Bone marrow (tissue), 2 donors: ENCODE measurements at places on chromosomes 1 and 21.

DNA sequence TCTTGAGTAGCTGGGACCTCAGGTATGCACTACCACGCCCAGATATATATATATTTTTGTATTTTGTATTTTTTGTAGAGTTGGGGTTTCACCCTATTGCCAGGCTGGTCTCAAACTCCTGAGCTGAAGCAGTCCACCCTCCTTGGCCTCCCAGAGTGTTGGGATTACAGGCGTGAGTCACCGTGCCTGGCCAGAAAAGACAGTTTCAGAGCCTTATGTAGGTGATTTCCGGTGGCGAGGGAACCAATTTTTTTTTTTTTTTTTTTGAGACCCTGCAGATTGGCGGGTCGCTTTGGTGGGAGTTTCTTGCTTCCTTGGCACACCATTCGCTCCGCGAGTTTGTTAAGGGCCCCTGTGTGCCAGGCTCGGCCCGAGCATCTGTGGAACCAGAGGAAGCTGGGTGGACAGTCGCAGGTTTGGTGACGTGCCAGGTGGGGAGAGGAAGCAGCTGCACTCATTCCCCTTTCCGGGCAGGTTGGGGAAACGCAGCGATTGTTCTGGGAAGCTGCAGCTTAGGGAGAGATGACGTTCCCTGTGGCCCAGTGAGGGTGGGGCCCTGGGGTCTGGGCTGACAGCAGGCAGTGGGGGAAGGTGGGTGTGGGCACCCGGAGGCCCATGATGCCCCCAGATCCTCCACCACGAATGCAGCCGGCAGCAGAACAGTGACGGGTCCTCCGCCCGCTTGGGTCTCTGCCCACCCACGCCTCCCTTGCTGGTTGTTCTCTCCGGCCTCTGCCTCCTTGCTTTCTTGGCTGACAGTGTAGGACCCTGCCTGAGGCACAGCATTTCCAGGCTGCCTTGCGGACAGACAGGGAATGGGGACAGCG, 25.1 kb downstream of the SPSB1 start:
- DNase-seq = no peak

GRCh38 chr1:231384696-231385415, 37.2 kb downstream of the EGLN1 start:
- no peak for DNase-seq

- DNase-seq = peak; percentile 30
Observed at GRCh38 chr1:100816049-100816448, 78.6 kb downstream of the EXTL2 start.

DNA sequence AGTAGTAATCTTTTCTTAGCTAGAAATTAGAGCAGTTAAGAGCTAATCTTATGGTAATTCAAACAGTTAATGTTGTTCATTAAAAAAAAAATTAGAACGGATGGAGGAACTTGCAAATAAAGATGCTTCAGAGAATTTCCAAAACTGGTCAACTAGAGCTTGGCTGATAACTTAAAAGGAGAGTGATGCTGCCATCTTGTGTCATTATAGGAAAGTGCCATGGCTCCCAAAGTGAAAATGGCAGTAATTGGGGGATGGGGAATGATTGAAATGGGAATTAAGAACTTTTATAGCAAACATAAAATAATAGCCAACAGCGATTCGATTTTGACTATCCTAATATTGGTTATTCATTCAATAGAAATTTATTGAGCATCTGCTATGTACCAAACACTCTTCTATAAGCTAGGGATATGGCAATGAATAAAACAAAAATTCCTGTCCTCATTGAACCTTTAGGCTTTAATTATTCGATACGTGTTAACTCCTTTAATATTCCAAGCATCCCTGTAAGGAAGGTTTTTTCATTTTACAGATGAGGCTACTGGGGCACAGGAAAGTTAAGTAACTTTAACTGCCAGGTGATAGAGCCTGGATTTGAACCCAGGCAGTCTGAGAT, 5.7 kb upstream of the PLPP3 start:
- no peak for DNase-seq

- no peak for DNase-seq
Observed at GRCh38 chr21:27339902-27340301, 373.0 kb upstream of the ADAMTS5 start.

DNA sequence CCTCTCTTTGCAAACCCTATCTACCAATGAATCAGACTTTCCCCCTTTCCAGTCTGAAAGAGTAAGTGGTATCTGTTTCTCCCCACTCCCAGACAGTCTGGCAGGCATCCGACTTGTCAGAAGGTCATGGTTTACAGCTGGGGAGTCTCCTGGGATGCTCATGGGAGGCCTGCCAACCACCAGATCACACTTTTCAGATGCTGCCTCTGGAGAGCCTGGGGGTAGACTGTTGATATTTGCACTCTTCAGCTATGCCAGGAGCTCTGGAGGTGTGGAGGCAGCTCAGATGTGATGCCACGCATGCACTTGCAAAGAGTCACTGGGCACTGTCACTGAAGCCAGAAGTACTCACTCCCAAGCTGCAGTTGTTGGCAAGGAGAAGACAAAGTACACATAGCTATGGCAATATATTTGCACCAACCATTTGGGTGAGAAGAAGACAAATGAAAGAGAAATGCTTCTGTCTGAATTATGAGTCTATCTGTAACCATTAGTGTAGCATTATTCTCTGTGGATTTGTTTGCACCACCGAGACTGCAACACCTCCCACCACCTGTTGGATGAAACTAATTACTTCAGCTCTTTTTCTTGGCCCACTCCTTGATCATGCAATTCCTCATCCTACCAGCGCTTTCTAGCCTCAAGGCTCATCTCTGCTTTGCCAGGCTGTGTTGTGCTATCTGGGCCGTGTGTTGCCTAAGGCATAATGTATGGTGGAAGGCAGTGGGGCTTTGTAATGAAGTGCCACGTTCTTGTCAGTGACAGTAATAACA, 133.0 kb upstream of the SPAG17 start:
- no peak for DNase-seq

- DNase-seq = no peak
Observed at GRCh38 chr1:201288765-201289164, 5.5 kb downstream of the PKP1 start.

DNA sequence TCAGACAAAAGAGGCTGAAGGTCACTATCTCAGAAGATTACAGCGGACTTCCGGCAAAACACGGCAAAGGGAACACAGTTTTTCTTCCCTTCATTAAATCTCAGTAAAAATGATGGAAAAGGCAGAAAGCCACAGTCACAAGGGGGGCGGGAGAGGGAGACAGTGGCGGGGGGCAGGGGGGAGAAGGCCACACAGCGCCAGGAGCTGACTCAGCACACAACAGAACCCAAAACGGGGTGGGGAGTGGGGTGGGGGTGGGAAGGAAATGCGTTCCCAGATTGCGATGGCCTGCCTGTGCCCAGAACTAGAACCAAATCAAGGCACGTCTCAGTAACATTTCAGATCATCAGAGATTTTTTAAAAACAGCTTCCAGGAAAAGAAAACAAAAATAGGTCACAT, 13.4 kb downstream of the CFAP74 start:
- DNase-seq = no peak

DNA sequence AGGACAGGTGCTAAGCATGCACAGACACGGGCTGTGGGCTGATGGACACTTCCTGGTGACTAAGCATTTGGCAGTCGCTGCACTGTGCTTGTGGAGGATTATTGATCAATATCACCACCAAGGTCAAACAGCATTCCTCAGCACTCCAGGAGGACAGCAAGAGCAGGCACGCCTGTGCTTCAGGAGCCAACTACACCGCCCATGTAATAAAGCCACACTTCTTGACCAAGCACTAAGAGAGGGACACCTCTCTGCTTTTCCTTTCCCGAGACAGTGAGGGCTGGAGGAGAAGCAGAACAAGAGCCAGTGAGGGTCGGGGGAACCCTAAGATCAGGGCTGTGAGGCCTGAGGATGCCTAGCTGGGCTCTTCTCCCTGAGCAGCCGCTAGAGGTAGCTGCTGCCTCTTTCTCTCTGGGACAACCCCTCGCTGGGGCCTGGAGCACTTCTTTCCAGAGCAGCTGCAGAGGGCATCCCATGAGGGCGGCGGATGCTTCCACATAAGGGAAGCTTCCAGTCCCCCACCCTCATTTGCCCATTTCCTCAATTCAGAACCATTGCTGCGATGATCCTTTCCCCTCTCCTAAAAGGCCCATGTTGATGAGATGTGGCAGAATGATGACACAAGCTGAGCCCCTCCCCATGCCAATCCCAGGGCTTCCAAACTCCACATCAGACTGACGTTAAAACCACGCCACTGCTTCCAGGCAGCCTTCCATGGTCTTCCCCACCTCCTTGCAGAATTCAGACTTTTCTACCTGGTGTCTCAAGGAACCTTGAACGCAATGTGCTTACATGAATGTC, 19.1 kb downstream of the RAB7B start:
- peak; percentile 72 for DNase-seq

GRCh38 chr1:55284856-55285255, 69.7 kb upstream of the USP24 start:
- peak; percentile 3 for DNase-seq

- DNase-seq = no peak
Observed at GRCh38 chr21:14768042-14768441, 221.9 kb upstream of the SAMSN1 start.

DNA sequence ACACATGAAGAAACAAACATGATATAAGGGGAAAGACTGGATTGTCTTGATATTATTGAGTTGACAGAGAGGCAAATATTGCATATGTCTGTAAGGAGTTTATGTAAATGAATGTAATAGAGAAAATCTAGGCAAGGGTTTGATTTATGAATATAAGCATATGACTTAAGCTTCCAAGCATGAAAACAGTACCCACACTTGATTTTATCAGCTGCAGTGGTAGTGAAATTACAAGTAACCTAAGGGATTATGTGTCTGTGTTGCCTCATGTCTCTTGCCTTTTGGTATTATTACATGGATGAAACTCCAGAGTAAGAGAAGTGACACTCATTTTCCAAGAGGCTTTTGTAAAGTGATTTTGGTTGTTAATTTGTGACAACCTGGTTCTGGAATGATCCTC, 1678.9 kb downstream of the KCNT2 start:
- DNase-seq = no peak

- no peak for DNase-seq
Observed at GRCh38 chr1:31196685-31197084, 43.0 kb downstream of the NKAIN1 start.

- DNase-seq = no peak
Observed at GRCh38 chr1:167734227-167734626, 12.4 kb downstream of the MPZL1 start.

DNA sequence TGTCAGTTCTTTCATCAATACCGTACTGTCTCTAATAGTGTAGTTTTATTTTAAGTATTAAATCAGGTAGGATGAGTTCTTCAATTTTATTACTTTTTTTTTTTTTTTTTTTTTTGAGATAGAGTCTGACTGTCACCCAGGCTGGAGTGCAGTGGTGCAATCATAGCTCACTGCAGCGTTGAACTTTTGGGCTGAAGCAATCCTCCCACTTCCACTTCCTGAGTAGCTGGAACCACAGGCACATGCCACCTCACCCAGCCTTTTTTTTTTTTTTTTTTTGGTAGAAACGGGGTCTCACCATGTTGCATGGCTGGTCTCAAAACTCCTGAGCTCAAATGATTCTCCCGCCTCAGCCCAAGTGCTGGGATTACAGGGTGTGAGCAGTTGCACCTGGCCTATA, 44.3 kb downstream of the INAVA start:
- DNase-seq = peak; percentile 6

- DNase-seq = no peak
Observed at GRCh38 chr1:235790123-235790522, 76.6 kb downstream of the LYST start.

DNA sequence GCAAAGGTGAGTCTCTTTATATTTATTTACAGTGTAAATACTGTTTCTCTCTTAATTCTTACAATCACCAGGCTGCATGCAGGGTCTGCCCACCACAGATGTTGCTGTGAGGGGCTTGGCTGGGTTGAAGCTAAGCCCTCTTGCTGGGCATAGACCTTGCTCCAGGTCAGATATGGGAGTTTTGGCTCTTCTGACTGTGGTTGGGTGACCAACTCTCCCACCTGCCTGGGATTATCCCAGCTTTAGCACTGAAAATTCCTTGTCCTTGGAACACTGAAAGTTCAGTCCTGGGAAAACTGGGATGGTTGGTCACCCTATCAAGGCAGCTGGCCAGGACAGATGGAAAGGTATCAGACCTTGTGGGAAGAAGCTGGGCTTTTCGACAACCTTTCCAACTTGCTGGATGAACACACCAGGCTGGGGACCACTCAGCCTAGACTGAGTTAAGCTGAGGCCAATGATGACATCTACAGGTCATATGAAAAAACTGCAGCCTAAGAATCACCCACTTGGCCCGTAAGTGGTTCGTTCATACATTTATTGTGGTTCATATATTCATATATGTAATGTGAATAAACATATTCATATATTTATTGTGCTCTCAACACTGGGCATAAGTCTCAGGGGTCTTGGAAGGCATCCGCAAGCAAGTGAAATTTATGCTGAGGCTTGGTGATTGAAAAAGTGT, 26.6 kb upstream of the HPDL start:
- DNase-seq = no peak

DNA sequence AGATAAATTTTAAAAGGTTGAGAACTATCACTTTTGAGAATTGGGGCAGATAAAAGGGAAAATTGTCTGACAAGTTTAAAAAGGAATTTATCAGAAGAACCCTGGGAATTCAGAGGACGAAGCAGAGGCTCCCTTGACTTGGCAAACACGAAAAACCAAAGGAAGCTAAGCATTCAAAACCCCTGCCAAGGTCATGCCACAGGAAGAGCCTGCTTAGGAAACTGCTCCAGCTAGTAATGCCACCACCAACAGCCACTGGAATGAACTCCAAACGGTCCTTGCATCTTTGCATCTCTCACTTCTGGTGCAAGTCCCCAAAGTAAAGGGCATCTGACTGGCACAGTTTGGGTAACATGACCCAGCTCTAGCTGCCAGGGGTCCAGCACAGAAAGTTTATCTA, 7.2 kb downstream of the GPBP1L1 start:
- DNase-seq = no peak

GRCh38 chr1:84887261-84887934, 5.6 kb downstream of the LPAR3 start:
- DNase-seq = no peak

GRCh38 chr1:161885003-161885402, 118.9 kb downstream of the ATF6 start:
- no peak for DNase-seq

GRCh38 chr1:209601809-209602657, 18.5 kb downstream of the CAMK1G start:
- no peak for DNase-seq

DNA sequence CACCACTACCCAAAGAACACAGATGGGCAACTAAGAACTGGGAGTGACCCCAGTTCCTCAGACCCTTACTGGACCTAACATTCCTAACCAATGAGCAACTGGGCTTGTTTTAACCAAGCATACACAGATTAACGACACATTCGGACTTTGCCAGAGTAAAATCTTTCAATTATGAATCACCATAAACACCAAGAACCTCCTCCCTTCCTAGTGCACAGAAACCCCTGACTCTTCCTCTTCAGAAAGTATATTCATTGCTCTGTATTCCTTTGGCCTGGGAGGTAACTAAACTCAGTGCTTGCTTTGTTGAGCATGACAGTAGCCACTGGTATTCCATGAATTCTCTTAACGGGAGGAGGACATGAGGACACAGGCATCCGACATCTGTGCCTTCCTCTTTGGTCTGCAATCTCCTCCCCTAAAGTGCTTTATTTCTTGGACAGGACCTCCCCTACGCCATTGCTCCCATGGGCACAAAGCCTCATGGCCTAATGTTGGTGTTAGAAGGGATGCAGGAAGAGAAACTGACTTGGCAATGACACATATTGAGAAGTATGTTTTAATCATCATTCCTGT, 42.7 kb downstream of the SEC16B start:
- no peak for DNase-seq
